ENCODE measurements at places on chromosomes 7 and 10.

DNA sequence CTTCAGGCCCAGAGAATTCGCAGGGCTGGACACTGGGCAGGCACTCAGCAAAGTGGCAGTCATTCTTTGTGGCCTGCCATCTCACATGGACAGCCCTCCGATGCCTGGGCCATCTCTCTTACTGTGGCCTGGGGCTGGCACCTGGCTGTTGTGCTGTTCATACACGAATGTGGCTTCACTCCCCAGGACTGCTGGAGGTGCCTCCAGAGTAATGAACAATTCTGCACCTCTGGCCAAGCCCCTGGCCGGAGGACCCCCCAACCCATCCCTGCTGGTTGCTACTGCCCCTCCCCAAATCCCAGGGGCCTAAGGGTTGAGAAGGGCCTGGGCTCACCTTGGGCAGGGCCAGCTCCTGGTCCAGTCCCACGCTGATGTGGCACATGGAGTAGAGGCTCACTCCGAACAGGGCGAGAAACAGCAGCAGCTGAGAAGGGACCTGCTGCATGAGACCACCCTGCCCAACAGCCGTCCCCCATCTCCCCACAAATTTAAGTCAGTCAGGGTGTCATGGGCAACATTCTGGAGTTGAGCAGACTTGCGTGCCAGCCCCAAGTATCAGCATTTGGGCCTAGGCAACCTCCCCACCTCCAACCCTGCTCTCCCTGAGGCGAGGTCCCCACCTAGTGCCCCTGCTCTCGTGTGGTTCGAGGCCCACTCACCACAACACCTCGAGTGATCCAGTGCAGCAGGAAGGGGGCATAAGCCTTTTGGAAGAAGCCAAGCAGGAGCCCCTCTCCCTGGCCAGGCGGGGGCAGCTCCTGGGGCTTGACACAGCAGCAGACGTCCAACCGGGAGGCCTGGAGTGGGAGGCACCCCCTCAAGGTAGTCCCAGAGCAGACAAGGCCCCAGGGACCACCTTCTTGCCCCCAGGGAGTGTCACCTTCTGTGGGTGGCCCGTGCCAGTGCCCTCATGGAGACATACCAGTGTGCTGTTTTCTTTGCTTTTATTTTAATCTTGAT lies 9.4 kb downstream of the NPC1L1 start:
- no peak for DNase-seq

- no peak for DNase-seq
Observed at GRCh38 chr10:49643241-49644034, 29.6 kb downstream of the CHAT start.

DNA sequence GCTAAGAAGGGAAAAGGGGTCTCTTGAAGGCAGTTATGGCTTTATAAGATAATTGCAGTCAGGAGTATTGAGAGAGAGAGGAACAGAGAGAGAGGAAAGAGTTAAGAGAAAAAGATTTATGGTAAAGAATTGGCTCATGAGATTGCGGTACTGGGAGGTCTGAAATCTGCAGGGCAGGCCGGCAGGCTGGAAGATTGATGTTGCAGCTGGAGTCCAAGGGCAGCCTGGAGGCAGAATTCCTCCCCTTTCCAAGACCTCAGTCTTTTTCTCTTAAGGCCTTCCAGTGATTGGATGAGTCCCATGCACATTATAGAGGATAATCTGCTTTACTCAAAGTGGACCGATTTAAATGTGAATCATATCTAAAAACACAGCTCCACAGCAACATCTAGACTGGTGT lies 68.4 kb downstream of the HACD1 start:
- DNase-seq = no peak

- no peak for DNase-seq
Observed at GRCh38 chr7:128322040-128322643, 21.6 kb downstream of the RBM28 start.

GRCh38 chr10:78207216-78207615 lies 173.6 kb downstream of the RPS24 start:
- DNase-seq = no peak

DNA sequence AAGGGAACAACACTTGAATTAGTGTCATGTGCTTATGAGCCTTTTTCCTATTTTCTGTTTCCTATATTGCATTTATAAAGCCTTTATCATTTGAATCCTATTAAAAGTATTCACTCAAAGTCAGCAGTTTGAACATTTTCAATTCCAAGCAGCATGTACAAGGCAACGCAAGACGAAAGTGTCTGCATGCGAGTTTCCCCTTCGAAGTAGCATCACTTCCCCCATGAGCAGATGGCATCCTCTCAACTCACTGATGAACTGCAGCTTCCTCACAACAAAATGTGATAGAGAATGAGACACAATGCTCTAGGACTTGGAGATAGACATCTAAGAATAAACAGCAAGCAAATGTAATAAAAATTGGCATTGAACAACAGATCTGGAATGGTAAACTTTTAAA lies 270.7 kb downstream of the PRPF18 start:
- no peak for DNase-seq

- DNase-seq = no peak
Observed at GRCh38 chr10:33665501-33665900, 331.0 kb upstream of the NRP1 start.

DNA sequence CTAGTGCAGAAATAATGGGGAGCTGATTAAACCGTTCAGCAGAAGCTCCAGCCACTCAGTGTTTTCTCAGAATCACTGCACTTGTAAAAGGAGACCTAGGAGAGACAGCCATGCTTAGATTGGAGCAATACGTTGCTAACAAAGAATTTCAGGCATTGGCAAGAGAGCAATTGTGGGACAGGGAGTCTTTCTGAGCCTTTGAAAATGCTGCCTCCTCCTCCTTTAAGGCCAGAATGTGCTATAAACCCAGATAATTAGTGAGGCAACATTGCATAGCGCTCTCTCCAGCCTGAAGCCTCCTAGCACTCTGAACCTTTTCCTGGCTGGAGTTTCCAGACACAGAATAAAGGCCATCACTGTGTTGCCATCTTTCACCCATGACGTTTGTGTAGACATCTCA lies 18.5 kb upstream of the PTPRN2 start:
- DNase-seq = no peak

- no peak for DNase-seq
Observed at GRCh38 chr7:22931011-22931410, 82.9 kb downstream of the HYCC1 start.

DNA sequence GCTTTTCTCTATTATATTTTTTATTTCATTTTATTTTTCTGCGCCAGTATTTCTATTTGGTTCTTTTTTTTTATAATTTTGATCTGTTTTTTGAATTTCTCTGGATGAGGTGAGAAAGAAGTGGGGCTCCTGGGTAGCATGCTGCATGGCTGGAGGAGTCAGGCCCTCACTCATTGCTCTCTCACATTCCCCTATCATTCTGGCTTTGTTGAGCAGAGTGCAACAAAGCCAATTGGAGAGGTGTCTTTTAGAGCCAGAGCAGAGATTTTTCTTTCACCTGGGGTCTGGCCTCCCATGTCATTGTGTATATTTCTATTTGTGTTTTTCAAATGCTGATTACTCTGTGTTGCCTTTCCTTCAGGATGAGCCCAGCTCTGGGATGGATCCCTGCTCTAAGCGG lies 330.0 kb upstream of the CDC14C start:
- DNase-seq = no peak

DNA sequence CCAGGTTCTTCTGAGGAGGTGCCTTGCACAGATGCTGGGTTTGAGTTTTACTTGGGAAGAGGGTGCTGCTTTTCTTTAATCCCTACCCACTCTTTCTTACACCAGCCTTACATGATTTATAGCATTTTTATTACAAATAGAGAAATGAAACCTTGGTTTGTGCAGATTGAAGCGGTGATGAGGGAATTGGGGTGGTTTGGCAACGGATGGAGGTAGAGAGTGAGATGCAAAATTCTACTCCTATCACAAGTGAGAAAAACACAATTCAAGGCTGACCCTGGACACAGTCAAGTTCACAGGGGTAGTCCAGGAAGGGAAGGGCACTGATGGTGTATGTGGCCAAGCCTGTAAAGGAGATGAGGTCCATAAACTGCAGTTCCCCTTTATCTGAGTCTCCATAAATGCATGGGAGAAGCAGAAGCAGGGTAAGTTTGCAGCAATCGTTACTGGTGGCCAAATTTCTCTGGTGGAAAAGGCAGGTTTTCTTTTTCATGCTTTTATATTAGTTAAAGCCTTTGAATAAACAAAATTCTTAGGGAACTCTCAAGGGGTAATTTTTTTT lies 214.3 kb downstream of the JAZF1 start:
- DNase-seq = no peak

GRCh38 chr10:124030061-124030460 lies 63.3 kb downstream of the CHST15 start:
- no peak for DNase-seq

GRCh38 chr7:141003172-141004065 lies 11.3 kb downstream of the MRPS33 start:
- no peak for DNase-seq

DNA sequence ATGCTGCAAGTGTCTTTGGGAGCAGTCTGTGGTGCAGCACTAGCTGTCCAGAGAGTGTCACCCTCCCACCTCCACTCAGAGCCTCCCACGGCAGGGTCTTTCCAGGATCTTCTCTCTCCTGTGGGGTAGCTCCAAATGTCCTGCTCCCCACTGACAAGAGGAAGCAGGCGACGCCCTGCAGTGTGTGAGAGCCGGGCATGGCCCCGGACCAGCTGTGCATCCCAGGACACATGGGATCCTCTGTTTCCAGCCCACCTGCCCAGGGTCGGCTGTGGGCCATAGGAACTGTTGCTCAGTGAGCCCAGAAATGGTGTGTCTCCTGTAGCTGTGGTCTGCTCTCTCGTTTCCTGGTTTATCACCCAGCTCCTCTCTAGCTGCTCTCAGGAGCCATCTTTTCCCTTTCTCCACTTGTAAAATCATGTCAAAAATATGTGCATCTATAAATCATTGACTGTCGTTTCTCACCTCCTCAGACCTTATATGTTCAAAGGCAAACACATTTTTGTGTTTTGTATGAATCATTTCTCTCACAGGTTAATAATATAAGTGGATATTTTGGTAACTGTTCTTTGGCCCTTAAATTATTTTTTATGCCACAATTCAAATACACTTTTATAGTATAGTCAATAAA lies 74.9 kb downstream of the VWC2 start:
- DNase-seq = no peak

DNA sequence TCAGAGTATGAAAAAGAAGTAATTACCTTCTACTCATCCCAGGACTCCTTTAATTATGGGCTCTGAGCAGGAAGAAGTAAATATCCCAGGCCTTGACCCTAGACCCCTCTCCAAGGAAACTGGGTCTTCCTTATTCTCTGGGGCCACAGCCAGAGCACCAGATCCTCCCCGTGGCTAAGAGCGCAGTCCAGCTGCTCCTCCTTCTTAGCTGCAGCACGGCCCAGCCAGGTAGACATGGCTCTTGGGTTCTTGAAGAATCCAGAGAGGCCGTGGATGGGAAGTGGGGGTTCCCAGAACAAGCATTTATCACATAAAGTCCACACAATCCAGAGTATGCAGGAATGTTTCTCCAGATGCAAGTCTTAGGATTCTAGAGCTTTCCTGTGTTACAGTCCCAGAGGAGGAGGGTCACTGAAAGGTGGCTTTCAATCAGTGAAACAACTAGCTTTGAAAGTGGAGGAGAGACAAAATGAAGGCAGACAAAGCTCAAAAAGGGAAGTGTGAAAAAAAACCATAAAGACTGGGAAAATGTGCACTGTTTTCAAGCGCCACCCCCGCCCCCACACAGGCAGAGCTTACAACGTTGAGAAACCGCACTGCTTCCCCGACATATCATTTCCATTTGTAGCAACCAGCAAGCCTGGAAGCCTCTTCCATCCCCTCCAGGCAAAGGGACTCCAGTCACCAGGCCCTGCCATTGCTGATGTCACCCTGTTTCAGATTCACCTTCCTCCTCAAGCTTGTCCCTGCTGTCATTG lies 396.5 kb upstream of the MKI67 start:
- DNase-seq = no peak

- DNase-seq = no peak
Observed at GRCh38 chr10:103327906-103328305, 23.0 kb downstream of the PCGF6 start.

DNA sequence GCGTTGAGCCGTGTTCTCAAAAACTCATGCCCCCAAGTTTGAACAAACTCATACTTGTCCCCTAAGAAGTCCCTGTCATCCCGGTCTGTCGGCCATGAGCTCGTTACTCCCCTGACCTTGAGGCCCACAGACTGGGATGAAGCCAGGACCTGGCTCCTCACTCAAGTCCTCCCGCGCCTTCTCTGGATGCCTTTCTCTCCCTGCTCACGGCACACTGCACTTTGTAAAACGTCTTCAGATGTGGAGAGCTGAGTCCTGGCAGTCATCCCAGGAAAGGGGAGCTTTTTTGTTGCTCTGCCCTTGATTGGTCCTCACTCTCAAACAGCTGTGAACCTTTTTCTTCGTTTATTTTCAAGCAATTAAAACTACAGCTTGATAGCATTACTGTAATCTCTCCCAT lies 110.8 kb downstream of the JAZF1 start:
- DNase-seq = peak; percentile 57

DNA sequence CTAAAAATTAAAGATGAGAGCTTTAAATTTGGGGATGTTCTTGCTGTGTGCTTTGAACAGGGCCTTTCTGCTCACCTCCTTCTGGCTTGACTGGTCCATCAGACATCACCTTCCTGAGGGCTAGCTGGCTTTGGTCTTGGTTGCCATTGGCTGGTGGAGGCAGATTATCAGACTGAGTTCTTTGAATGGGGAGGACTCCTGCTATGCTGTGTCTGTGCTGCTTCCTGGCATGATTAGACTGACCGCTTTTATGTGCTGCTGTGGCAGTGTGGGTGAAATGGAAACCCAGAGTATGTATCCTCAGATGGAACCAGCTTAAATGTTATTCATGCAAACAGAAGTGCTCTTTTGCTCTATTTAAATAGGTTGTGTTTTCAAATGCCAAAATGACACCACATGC lies 341.6 kb downstream of the PCLO start:
- DNase-seq = no peak

- no peak for DNase-seq
Observed at GRCh38 chr10:51524041-51524440, 175.4 kb downstream of the CSTF2T start.
